ENCODE measurements at places on chromosomes 1 and 21.

- no peak for DNase-seq
Measured at GRCh38 chr1:112676543-112676942, 2.1 kb downstream of the MOV10 start.

DNA sequence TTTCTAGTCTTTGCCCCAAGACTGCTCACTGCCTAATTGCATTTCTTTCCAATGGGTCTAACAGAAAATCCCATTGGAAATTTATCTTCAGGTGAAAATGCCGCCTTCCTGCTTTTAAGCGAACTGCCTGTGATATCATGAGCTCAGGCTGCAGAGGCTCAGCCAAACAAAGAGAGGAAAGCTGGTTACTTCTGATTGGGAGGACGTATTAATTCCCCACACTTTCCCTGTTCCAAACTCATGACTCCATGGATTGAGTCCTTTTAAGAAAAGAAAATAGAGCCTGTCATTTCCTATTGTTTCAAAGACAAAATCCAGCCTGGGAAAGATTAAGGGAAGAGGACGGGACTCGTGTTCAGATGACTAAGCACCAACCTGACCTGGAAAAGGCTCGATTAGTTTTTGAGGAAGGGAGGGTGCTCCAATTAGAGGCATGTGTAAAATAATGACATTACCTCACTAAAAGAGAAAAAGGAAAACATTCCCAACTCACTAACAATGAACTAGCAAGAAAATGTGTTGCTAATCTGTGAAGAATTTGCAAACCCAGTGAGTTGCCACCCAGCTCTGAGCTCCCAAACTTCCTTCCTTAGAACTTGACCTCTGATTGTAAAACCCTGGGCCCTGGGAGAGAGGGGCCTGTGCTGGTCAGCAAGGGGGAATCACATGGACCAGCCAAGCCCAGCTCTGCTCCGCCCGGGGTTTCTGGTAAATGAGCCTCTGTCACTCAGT lies 61.2 kb downstream of the TCP10L start:
- DNase-seq = no peak

DNA sequence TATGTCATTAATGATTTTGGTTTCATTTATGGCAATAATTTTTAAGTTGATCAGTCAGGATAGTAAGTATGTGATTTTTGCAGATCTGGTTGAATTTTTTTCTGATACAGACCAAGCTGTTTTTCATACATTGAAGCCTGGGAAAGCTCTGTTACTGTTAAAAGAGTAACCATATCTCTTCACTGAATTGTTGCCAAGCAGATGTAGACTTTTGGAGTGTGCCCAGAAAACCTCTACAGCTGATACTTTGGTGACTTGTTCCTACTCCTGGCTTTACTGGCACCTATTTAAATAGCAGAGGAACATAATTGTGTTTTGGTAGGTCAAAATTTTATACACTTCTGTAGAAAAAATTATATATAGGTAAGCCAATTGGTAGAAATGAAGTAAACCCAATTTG lies 49.4 kb downstream of the NFIA start:
- no peak for DNase-seq

DNA sequence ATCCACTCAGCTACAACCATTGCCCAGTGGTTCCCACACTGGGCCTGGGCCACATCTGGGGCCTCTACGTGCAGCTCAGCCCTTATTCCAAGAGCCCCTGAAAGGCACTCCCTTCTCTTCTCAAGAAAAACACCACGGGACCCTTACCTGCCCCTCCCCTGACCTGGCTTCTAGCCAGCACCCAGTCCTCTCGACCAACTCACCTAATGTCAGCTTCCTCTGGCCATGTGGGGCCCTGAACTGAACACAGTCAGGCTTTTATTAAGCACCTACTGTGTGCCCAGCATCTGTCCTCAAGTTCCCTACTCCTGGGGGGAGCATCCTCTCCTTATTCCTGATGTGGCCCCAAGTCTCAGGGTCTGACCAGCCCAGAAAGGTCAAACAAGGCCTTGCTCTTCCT lies 208.4 kb downstream of the MATN1 start:
- no peak for DNase-seq

DNA sequence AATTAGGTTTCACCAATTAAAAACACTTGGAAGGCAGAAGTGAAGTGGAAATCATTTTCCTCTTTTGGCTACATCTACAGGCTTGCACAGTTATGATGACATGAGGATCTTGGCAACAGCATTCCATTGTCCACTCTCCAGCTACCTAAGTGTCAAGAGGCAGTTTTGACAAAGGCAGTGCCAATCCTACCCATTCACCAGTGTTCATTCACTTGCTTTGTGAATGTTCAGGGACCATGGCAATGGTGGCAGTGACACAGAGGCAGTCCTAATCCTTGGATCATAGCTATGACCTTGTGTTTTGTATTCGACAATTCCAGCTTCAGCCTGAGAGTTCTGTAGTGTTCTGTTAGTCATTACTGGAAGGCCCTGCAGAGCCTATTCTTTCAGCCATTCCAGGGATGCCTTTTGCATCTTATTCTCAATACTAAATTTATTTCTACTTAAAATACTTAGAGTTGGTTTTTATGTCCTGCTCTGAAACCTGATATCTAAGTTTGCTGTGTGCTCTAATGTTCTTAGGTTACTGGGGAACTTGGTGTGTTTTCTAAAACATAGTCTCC lies 36.7 kb downstream of the CRB1 start:
- DNase-seq = no peak

GRCh38 chr1:45971335-45971734 lies 161.1 kb downstream of the PIK3R3 start:
- no peak for DNase-seq

- DNase-seq = no peak
Measured at GRCh38 chr1:201989354-201990128, 7.1 kb downstream of the RNPEP start.

Measured in non-pigmented ciliary epithelial cell (primary cell).